ENCODE measurements at places on chromosomes 4 and X. TPM values are rescaled to one million over a fixed set of nuclear protein-coding genes. Genes with fewer than 3 reads are reported as not detected.

The KIAA1210 gene
- 0.43 TPM for polyA plus RNA-seq

The TCEAL2 gene
- 65.4 TPM for polyA plus RNA-seq

The PARM1 gene
- 9.0 TPM for polyA plus RNA-seq

The BEX5 gene
- 15.0 TPM for polyA plus RNA-seq

The GAGE12E gene
- polyA plus RNA-seq = not detected

The HEPH gene
- polyA plus RNA-seq = 56.9 TPM

The ADAMTS3 gene
- polyA plus RNA-seq = 2.8 TPM

The SPANXB1 gene
- not detected for polyA plus RNA-seq

The PPP3CA gene
- 19.4 TPM for polyA plus RNA-seq

The NOX1 gene
- polyA plus RNA-seq = 0.06 TPM

The PPP2R2C gene
- polyA plus RNA-seq = 3.0 TPM

The GLOD5 gene
- not detected for polyA plus RNA-seq

The EDNRA gene
- 86.5 TPM for polyA plus RNA-seq

The TNMD gene
- polyA plus RNA-seq = 14.9 TPM

The PPP1R2C gene
- not detected for polyA plus RNA-seq

The UGT2B11 gene
- polyA plus RNA-seq = not detected

The GNRHR gene
- polyA plus RNA-seq = 0.15 TPM

The TECRL gene
- 0.07 TPM for polyA plus RNA-seq

The MAGEA1 gene
- polyA plus RNA-seq = not detected

The ZBTB49 gene
- 5.7 TPM for polyA plus RNA-seq

The ARAP2 gene
- polyA plus RNA-seq = 0.76 TPM

The ATXN3L gene
- polyA plus RNA-seq = not detected

The CNGA1 gene
- 0.25 TPM for polyA plus RNA-seq

The MAGEA11 gene
- polyA plus RNA-seq = not detected

The SSX4B gene
- not detected for polyA plus RNA-seq

The SYTL5 gene
- 0.37 TPM for polyA plus RNA-seq

The CLGN gene
- polyA plus RNA-seq = 3.1 TPM

The TBL1X gene
- 50.5 TPM for polyA plus RNA-seq

The CACNA1F gene
- 0.32 TPM for polyA plus RNA-seq

The MAGEA2 gene
- not detected for polyA plus RNA-seq

The UCP1 gene
- polyA plus RNA-seq = not detected

The TCEAL6 gene
- polyA plus RNA-seq = 6.9 TPM

The UGT2B15 gene
- polyA plus RNA-seq = not detected

The PWWP3B gene
- polyA plus RNA-seq = 40.0 TPM
